ENCODE measurements at places on chromosomes 13 and 19. TPM values are rescaled to one million over a fixed set of nuclear protein-coding genes. Genes with fewer than 3 reads are reported as not detected.

DNA sequence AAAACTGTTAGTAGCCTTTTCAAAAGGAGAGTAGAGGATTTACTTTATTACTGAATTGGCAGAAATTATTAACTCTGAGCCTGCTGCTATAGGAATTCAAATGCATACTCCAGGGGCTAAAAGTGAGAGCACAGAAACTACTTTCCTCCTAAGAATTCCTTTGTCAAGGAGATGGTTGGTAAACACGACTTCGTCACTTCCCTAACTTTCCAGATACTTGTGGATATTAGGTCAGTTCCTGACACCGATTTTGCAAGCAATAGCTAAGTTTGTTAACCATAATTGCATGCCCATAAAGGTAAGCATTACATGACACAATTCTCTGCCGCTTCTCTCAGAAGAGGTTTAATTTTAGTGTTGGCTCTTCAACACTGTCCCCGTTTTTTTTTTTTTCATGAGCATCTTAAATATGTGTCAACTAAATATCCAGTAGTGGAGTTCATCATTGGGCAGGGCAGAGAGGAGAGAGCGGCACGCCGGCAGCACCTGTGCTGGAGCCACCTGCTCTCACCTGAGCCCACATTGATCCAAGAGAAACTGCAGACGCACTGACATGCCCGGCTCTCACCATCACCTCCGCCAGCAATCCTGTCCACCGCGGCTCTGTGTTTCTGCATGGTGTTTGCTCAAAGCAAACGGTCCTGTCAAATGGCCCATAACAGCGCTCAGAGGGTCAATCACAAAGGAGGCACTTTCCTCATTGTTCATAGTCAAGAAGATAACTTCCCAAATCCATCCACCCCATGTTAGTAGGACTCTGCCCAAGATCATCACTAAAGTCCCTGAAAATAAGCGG, 2.6 kb downstream of the MED26 start:
- H3K4me3 ChIP-seq: no peak overlapping the region
- H3K27me3 ChIP-seq: no peaks in the 10 kb centered on the region
- no peaks in the 10 kb centered on the region for H3K36me3 ChIP-seq
- peaks cover 21% of the 10 kb centered on the region for H3K4me1 ChIP-seq
- no peak overlapping the region for H3K27ac ChIP-seq
- DNase-seq: no peak

PDE4C gene
- 0.33 TPM for total RNA-seq

POU2F2 gene
- total RNA-seq: 1.2 TPM

DNA sequence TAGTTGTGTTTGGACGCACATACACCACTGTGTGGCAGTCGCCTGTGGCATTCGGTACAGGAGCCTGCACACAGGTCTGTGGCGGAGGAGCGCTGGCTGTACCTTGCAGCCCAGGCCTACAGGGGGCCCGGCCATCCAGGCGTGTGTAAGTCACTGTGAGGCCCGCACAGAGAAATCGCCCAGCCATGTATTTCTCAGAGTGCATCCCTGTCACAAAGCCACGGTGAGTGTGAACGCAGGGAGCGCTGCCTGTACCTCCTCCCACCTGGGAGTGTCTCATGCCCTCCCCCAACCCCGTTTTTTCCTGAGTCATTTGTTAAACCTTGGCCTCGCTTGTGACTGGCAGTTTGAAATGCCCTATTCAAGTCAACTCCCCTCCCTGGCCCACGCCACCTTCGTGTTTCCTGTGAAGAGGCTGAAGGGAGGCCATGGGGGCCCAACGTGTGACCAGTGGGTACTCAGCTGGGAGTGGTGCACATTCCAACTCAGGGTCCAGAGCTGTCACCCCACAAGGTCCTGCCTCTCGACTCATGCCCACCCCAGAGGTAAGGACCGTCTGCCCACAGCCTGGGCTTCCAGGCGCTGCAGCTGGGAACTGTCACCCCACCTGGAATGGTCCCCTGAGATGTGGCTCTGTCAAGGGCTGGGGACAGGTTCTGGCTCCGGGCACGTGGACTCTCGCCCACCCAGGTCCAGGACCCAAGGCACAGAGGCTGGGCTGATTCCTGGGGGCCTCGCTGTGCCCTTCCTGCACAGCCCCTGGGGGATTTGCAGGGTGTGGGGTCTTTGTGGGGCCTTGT, 11.6 kb upstream of the RASA3 start:
- H3K27me3 ChIP-seq: no peaks in the 10 kb centered on the region
- DNase-seq: peak; percentile 47
- no peak overlapping the region for H3K27ac ChIP-seq
- no peak overlapping the region for H3K4me3 ChIP-seq

CGB5 gene
- total RNA-seq: not detected

KLK15 gene
- not detected for total RNA-seq

GRCh38 chr19:5339950-5340636, 519 bp downstream of the PTPRS start:
- peaks cover 6% of the 10 kb centered on the region for H3K4me1 ChIP-seq
- no peaks in the 10 kb centered on the region for H3K36me3 ChIP-seq
- H3K27me3 ChIP-seq: peaks cover 3% of the 10 kb centered on the region
- DNase-seq: no peak

GRCh38 chr13:27182844-27183497, 11.4 kb upstream of the USP12 start:
- peak; percentile 30 for DNase-seq
- H3K27me3 ChIP-seq: no peaks in the 10 kb centered on the region
- H3K4me3 ChIP-seq: no peak overlapping the region
- H3K27ac ChIP-seq: no peak overlapping the region

GRCh38 chr13:112756967-112757758, 67.3 kb downstream of the ATP11A start:
- DNase-seq: no peak
- no peaks in the 10 kb centered on the region for H3K36me3 ChIP-seq
- no peak overlapping the region for H3K27ac ChIP-seq
- H3K4me3 ChIP-seq: no peak overlapping the region
- H3K27me3 ChIP-seq: no peaks in the 10 kb centered on the region

DNA sequence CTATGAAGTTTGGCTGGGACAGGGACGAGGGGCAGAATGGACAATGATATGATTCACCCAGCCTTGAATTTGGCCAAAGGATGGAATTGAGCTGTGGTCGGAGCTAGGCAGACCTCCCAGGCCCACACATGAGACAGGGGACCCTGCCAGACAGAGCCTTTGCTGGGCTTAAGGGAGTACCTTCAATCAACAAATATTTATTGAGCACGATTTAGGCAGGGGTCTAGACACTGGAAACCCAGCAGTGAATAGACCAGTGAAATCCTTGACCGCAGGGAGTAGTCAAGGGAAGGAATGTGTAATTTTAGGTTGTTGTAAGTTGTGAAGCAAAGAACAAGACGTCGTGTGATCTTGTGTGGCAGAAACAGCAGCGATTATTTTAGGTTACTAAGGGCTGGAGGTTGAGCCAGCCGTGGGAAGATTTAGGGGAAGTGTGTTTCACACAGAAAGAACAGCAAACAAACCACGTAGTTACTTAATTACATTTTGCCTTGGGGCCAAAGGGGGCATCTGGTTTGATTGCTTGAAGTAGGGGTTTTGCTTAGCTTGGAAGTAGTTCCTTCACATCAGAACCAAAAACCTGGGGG, 16.9 kb upstream of the AP1M2 start:
- peaks cover 8% of the 10 kb centered on the region for H3K4me1 ChIP-seq
- no peaks in the 10 kb centered on the region for H3K36me3 ChIP-seq
- H3K27ac ChIP-seq: peak overlapping the region; percentile 98
- H3K4me3 ChIP-seq: peak overlapping the region; percentile 92
- H3K27me3 ChIP-seq: no peaks in the 10 kb centered on the region

DNA sequence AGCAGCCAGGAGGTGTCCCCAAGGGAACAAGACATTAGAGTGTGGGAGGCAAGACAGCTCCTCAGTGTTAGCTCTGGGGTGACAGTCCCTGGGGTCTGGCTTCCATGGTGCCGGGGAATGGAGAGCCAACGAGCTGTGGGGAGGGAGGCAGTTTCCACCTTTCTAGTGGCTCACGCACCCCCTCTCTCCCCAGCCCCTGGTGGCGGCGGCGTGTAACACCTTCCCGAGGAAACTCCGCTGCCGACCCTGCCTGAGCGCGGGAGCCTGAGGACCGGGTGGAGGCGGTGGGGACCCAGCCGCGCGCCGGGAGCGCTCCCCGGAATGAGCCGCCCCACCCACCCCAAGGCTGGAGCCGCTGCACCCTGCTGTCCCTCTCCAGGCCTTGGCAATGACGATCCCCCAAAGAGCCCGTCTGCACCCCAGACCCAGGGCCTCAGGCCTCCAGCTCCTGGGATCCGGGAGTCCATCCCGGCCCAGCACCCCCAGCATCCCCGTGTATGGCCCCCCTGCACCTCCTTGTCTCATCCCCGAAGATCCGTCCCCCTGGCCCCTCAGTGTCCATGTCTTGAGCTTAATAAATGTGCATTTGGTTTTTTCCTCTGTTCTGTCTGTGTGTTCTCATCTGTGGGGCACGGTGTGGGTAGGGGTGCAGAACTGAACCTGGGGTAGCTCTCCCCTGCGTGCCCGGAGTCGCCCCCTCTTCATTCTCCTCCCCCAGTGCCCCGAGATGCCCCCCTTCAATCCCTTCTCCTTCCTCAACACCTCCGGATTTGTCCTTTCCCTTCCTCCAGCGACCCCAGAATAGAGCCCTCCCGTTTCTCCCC, 622 bp upstream of the FXYD5 start:
- no peaks in the 10 kb centered on the region for H3K4me1 ChIP-seq
- H3K36me3 ChIP-seq: no peaks in the 10 kb centered on the region
- H3K4me3 ChIP-seq: peak overlapping the region; percentile 69
- H3K27ac ChIP-seq: peak overlapping the region; percentile 77

DNA sequence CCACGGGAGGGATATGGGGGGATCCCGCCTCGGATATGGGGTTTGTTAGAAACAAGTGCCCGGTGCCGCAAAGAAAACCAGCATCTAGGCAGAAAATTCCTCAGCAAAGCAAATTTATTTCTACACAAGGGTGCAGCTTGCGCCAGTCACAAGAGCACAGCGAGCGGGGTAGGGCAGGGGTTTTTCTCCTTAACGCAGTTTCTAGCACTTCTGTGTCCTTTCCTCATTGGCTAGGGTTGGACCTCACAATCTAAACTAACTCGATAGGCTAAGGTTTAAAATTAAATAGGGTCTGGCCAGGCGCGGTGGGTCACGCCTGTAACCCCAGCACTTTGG, 595 bp downstream of the ZNF440 start:
- no peak for DNase-seq
- no peaks in the 10 kb centered on the region for H3K36me3 ChIP-seq
- no peaks in the 10 kb centered on the region for H3K27me3 ChIP-seq

DNA sequence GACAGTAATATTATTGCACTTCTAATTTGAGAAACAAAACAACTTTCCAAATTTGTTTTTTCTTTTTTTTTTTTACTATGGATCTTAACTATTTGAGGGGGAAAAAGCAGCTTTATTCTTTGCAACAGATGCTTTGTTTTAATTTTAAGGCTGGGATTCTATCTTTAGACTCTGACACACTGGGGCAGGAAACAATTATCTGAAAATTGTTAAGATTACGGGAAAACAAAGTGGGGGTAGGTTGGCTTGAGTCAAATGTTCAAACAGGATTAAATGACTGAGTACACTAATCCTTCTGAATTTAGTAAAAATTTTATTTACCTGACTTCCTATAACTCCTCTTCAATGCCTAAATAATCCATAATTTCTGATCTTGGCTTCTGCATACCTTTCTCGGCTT, 543.2 kb downstream of the SLITRK6 start:
- H3K4me3 ChIP-seq: no peak overlapping the region
- H3K27ac ChIP-seq: no peak overlapping the region
- no peaks in the 10 kb centered on the region for H3K36me3 ChIP-seq
- no peaks in the 10 kb centered on the region for H3K27me3 ChIP-seq
- no peaks in the 10 kb centered on the region for H3K4me1 ChIP-seq

- H3K4me1 ChIP-seq: no peaks in the 10 kb centered on the region
- H3K4me3 ChIP-seq: no peak overlapping the region
- H3K27me3 ChIP-seq: no peaks in the 10 kb centered on the region
- H3K27ac ChIP-seq: no peak overlapping the region
Observed at GRCh38 chr13:20637811-20638210, 65.7 kb upstream of the IL17D start.

AKAP11 gene
- 39.5 TPM for total RNA-seq

DNA sequence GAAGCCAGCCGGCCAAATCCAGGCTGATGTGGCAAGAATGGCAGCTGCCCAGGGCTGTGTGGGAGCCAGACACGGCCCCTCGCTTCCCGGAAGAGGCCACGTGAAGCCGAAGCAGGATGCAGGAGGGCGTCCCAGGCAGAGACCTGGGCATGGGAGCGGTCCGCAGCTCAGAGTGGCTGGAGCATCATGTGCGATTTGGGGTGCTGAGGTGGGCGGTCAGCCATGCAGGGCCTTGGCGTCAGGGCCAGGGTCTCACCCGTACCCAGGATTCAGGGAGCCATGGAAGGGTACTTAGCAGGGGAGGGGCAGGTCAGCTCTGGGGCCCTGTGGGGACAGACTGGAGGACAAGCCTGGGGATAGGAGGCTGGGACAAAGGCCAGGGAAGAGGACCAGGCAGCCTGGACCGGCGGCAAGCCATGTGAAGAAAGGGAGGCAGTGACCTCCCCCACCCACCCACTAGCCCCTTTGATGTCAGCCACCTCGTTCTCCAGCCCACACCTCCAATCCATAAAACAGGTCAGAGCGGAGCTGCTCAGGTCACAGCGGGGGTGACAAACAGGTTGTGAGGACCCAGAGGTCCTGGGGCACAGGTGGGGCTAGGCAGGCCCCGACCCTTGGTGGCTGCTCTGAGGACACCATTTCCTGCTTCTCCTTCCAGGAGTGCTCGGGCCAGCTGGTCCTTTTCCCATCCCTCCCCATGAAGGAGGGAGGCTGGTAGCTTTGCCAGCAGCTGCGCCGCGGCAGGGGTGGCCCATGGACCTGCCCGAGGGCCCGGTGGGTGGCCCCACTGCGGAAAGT, 2.3 kb downstream of the KASH5 start:
- H3K36me3 ChIP-seq: no peaks in the 10 kb centered on the region
- H3K4me1 ChIP-seq: no peaks in the 10 kb centered on the region
- no peak overlapping the region for H3K27ac ChIP-seq
- no peak for DNase-seq
- no peaks in the 10 kb centered on the region for H3K27me3 ChIP-seq

TTC9B gene
- 0.29 TPM for total RNA-seq

DNA sequence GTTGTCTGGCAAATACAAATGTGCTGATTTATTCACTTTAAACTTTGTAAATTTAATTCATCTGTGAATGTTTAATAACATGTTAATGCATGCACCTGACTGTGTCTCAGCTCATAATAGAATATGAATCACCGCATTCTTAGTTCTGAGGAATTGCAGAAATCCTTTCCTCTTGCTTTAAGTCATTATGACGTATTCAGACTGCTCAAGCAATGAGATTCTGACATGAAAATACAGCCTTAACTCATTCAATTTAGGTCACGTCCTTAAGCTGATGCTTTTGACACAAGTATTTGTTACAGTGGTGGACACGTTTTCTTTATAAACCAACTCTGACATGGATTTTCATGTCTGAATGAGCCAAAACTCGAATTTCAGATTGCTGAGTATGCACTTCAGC, 541.0 kb upstream of the KLF12 start:
- H3K27me3 ChIP-seq: no peaks in the 10 kb centered on the region
- H3K4me1 ChIP-seq: no peaks in the 10 kb centered on the region

DNA sequence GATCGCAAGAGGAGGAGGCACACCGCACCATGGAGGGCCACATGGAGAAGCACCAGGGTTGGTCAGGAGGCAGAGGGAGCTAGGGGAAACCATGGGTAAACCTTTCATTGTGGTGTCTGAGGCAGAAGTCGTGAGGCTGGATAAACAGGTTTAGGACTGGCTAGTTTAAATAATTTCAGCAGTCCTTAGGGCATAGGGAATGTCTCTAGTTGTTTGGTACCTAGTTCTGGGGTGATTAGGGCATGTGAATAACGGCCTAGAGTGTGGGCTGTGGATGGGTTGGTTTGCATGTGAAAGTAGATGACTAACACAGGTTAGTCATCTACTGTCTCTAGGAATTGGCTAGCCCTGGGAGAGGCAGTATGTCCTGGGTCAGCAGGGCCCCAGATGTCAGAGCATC, 102.3 kb downstream of the STOML3 start:
- H3K36me3 ChIP-seq: no peaks in the 10 kb centered on the region
- no peaks in the 10 kb centered on the region for H3K27me3 ChIP-seq
- DNase-seq: no peak
- H3K27ac ChIP-seq: no peak overlapping the region
- H3K4me3 ChIP-seq: no peak overlapping the region
